ENCODE measurements at places on chromosomes 1 and 21.
A peak's percentile ranks its signal among the peaks of the same experiment; 100 is the strongest.

- peak; percentile 37 for DNase-seq
Measured at GRCh38 chr1:202807451-202807925, 733 bp downstream of the KDM5B start.

GRCh38 chr1:32627596-32628162, 22.7 kb downstream of the ZBTB8OS start:
- DNase-seq = peak; percentile 11

DNA sequence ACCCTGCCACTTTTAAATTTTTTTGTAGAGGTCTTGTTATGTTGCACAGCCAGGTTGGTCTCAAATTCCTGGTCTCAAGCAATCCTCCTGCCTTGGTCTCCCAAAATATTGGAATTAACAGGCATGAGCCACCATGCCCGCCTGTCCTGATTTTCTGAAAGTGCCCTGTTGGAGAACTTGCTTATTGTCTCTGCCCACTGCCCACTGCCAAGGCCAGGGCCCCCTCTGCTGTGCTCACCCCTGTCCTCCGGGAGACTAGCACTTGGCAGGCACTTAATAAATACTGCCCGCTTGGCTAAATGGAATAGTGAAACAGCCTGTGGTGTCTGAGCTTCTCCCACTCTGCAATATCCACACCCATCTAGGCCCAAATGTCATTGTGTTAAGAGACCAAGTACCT, 35.7 kb downstream of the CTNNBIP1 start:
- no peak for DNase-seq

GRCh38 chr1:117710710-117711109, 104.9 kb downstream of the TENT5C start:
- no peak for DNase-seq

DNA sequence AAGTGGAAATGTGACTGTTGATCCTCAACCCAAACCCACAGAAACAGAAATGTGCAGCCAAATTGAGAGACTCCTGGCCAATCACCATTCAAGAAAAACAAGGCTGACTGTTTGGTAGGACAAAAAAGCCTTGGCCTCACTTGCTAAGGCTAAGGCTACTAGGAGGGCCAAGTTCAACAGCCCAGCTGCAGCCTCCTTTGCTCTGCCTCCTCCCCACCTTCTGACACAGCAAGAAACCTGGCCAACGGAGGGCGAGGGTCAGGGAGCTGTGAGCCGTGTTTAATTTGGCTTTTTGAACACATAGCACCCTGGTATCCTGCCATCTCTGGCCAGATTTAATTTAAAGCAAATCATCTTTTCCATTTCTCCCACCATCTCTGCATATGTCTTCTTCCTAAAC, 165.8 kb upstream of the RAB4A start:
- no peak for DNase-seq

- DNase-seq = no peak
Measured at GRCh38 chr1:35962952-35963351, 32.0 kb downstream of the AGO3 start.

DNA sequence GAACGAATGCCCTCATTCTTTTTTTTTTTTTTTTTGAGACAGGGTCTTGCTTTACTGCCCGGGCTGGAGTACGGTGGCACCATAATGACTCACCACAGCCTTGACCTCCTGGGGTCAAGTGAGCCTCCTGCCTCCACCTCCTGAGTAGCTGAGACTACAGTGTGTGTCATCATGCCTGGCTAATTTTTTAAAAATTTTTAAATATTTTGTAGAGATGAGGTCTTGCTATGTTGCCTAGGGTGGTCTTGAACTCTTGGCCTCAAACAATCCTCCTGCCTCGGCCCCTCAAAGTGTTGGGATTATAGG, 69.4 kb downstream of the ALG14 start:
- peak; percentile 37 for DNase-seq

- no peak for DNase-seq
Measured at GRCh38 chr1:48908606-48909005, 131.9 kb upstream of the BEND5 start.

- DNase-seq = peak; percentile 84
Measured at GRCh38 chr1:219587801-219588561, 24.9 kb downstream of the ZC3H11B start.

GRCh38 chr1:117638759-117639158, 32.9 kb downstream of the TENT5C start:
- DNase-seq = no peak

DNA sequence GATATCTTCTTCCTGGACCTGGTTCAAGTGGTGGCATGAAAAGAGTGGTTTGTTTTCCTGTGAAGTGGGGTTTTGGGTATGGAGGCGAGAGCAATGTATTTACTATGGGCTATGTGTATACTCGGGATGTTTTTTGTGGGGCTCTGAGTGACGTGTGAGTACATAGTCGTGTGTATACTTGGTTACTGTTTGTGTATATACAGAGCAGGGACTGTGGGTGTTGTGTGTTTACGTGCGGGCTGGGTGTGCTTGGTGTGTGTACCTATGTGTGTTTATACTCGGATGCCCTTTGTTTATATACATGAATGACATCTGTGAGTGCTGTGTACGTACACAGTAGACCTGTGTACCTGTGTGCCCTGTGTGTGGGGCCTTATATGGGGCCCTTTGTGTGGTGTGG, 50.0 kb downstream of the YARS1 start:
- DNase-seq = no peak

GRCh38 chr1:230684146-230684545, 29.8 kb downstream of the AGT start:
- DNase-seq = no peak

GRCh38 chr1:97164276-97164639, 442.7 kb downstream of the PTBP2 start:
- DNase-seq = no peak

- DNase-seq = no peak
Measured at GRCh38 chr1:64703600-64703999, 41.3 kb upstream of the RAVER2 start.

DNA sequence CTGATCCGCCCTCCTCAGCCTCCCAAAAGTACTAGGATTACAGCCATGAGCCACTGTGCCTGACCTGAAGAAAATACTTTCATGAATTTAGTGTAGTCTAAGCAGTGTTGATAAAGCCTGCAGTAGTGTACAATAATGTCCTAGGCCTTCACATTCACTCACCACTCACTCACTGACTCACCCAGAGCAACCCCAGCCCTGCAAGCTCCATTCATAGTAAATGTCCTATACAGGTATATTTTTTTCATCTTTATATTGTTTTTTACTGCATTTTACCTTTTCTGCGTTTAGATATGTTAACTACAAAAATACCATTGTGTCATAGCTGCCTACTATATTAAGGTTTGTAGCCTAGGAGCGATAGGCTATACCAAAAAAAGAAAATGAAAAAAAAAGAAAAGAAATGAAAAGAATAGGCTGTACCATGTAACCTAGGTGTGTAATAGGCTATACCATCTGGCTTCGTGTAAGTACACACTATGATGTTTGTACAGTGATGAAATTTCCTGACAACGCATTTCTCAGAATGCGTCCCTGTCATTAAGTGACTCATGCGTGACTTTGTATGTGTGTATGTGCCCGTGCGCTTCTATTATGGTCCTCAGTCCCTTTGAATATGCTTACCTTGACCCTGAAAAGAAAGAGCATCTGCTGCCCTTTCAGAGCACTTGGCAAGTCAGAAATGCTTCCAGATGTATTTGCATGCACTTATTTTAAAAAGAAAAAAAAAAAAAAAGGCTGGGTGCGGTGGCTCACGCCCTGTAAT, 9.2 kb upstream of the SLAMF8 start:
- peak; percentile 20 for DNase-seq

- peak; percentile 34 for DNase-seq
Measured at GRCh38 chr1:228782662-228783417, 47.6 kb downstream of the RHOU start.

- DNase-seq = no peak
Measured at GRCh38 chr21:32946654-32947053, 79.1 kb upstream of the OLIG2 start.

DNA sequence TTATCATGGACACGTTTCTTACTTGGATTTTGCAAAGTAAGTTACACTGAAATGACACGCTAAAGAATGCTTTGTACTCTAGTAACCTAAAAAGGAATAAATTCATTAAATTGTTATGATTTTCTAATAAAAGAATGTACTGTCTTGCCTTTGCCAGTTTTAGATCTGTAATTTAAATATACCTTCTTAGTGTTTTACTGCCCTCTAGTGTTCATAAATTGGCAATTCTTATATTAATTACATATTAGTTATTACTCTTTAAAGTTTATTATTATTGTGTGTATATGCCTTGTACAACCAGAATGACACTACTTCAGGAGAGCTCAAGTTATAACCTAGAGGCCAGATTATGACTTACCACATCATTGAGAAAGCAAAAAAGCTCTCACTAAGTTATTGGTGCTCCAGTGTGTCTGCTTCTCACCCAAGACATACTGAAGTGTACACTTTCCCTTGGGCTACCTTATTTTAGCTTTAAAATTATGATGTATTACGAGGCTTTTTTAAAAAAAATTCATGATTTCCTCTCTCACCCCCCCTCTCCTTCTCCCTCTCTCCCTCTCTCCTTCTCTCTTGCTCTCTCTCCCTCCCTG, 169.9 kb downstream of the HS2ST1 start:
- DNase-seq = peak; percentile 32

DNA sequence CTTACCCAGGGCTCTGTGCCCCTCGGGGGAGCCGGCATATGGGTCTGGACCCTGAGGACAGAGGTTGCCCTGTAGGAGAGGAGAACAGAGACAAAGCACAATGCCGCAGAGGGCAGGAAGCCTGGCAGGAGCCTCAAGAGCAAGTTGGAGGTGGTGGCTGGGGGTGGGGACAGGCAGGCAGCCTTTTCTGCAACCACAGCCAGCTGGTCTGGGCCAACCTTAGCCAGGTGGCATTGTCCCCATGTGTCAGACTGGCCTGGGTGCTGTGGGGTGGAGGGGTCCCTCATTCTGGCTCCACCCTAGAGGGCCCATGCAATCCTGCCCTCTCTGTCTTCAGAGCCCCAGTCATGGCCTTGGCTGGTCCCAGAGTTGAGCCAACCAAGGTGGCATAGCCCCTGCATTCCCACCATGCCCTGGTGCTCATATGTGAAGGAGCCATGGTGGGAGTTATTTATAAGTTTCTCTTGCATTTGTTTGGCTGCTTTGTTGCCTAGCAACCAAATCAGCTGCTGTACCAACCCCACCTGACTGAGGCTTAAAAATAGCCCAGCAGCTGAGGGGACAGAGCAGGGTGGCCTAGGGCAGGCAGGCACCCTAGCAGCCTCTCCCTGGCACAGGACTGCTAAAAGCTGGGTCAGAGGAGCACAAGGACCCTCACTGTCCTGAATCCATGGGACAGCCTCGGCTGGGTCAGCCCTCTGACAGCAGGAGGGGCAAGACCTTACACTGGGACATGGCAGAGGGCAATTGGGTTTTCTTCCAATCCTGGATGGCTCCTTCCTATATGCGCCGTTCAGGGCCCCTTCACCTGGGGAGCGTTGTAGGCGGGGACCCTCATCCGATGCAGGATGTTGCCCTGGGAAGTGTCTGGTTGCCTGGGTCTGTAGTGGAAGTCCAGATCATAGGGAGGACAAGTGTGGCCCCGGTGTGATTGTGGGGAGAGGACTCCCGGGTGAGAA, 19.5 kb downstream of the MAP7D1 start:
- DNase-seq = peak; percentile 54

- DNase-seq = no peak
Measured at GRCh38 chr1:7595336-7595735, 175.8 kb upstream of the VAMP3 start.

Measured in fibroblast of lung (primary cell).